Tibial nerve (tissue), 4 donors: ENCODE measurements at places on chromosomes 7 and 10.

- no peak for DNase-seq
- H3K36me3 ChIP-seq, result no peaks in the 10 kb centered on the region
- H3K4me3 ChIP-seq, result no peak overlapping the region
Measured at GRCh38 chr10:71880425-71881306, 29.6 kb upstream of the PSAP start.

DNA sequence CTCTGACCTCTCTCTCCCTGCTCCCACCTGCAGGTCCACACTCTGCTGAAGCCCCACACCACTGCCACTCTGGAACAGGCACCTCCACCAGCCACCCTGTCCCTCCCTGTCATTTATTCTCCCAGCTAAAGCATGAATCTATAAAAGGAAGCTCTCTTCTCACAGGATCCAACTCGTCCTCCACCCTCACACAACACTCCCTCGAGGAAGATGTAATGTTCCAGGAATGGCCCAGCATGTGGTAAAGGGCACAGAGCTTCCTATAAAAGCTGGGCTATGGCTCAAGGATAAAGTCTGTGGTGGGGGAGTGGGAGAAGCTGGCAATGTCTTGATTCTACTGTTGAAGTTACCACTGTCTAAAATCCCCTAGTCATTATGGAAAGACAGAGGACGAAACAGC, 67.4 kb downstream of the ERCC6 start:
- no peaks in the 10 kb centered on the region for H3K4me1 ChIP-seq
- H3K27me3 ChIP-seq, result no peaks in the 10 kb centered on the region
- no peak for DNase-seq

- H3K4me3 ChIP-seq, result no peak overlapping the region
- DNase-seq, result no peak
- peaks cover 5% of the 10 kb centered on the region for H3K36me3 ChIP-seq
- no peak overlapping the region for H3K27ac ChIP-seq
Measured at GRCh38 chr7:144587701-144588100, 184.2 kb upstream of the NOBOX start.

GRCh38 chr7:46745707-46746090, 824.6 kb upstream of the IGFBP3 start:
- no peak for DNase-seq
- no peaks in the 10 kb centered on the region for H3K36me3 ChIP-seq
- no peaks in the 10 kb centered on the region for H3K27me3 ChIP-seq
- H3K4me3 ChIP-seq, result no peak overlapping the region
- H3K4me1 ChIP-seq, result no peaks in the 10 kb centered on the region
- H3K27ac ChIP-seq, result no peak overlapping the region

- no peaks in the 10 kb centered on the region for H3K36me3 ChIP-seq
- no peak for DNase-seq
- no peak overlapping the region for H3K4me3 ChIP-seq
Measured at GRCh38 chr10:110110338-110110737, 97.1 kb upstream of the MXI1 start.
